ENCODE measurements at places on chromosomes 12 and 14. TPM values are rescaled to one million over a fixed set of nuclear protein-coding genes. Genes with fewer than 3 reads are reported as not detected.
A peak's percentile ranks its signal among the peaks of the same experiment; 100 is the strongest.

FGF23 gene
- total RNA-seq = 0.06 TPM

- DNase-seq = no peak
Measured at GRCh38 chr14:88098163-88098562, 93.2 kb downstream of the GPR65 start.

- DNase-seq = peak; percentile 53
Measured at GRCh38 chr14:68978172-68978911, 760 bp downstream of the ACTN1 start.

CCDC177 gene
- not detected for total RNA-seq

SERPINA12 gene
- total RNA-seq = not detected

RTL1 gene
- 0.09 TPM for total RNA-seq

DNA sequence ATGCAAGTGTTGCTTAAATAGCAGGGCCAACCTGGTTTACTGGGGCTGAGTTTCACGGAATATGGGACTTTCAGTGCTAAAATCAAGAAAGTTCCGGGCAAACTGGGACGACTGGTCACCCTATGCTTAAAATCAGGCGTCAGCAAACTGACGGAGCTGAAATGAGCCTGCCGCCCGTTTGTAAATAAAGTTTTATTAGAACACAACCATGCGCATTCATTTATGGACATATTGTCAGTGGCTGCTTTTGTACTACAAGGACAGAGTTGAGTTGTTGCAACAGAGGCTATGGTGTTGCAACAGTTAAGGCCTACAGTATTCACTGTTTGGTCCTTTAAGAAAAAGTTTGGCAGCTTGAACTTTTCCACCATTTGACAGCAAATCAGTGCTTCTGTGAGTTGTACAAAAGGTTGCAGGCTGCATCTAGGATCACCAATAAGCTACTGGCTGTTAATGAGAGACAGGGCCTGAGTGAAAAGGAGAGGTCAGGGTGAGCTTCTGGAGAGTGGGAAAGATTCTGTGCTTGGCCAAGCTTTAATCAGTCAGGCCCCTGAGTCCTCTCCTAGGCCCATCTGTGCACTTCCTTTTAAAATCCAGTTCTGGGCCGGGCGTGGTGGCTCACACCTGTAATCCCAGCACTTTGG lies 13.3 kb downstream of the SELPLG start:
- DNase-seq = no peak
